ENCODE measurements at places on chromosomes 2 and 18.

DNA sequence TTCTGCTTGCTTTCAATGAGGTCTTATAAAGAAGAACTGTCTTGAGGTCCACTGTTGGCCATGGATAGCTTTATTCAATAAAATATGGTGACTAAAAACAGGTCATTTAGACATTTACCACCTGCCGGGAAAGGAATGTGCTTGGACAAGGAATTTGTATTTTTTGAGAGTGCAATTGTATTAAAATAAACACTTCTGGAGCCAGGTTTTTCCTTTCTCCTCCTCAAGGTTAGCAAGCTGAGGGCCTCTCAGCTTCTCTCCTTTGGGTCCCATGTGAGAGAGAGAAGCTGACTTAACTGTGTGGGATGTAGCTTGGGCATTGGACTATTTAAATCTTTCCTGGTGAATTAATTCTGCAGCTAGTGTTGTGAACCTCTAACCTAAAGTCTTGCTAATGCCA, 321.0 kb downstream of the MEIS1 start:
- DNase-seq = no peak

DNA sequence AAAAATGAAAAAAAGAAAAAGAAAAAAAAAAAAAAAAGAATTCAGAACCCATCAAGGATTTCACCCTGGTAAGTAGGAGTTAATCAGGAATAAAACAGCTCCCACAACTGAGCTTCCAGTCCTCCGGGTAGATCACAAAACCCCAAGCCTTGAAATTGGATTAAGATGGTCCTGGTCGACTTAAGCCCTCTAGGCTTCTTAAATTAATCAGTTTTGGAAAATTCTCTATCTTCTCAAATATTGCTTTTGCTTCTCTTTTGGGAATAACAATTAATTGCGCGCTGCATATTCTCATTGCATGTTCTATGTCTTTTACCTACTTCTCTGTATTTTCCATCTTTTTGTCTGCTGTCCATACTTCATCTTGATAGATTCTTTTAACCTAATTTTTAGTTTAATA, 348.0 kb upstream of the MEX3C start:
- DNase-seq = no peak

GRCh38 chr2:99217929-99218501, 37.0 kb downstream of the MRPL30 start:
- no peak for DNase-seq

DNA sequence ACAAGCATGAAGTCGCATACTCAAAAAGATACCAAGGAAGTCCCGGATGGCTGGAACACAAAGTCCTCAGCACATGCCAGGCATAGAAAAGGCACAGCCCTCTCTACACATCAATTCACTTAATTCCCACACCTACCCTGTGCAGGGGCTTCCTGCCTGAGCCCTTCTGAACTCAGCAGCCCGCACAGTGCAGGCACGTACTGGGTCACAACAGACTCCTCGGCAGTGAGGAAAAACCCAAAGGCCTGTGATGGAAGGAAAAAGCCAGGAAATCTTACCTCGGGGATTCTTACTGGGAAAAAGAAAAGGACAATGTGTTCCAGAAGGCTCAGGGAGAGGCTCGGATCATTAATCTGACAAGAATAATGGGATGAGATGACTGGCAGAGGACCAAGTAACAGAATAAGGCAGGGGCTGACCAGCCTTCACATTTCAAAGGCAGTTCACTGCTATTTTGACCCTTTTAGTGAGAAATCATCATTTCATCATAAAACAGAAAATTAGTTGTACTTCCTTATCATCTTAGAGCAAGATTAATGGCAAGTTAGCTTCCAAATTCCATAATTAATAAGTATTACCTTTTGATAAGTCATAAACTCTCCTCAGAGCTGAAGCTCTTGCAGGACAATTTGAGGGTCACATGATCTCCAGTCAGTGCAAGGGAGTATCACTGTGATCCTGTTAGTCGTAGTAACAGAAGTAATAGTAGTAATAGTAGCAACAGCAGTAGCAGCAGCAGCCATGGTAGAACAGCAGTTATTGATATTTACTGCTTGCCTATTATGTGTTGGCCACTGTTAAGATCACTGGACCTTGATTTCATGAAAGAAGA, 87.4 kb downstream of the STK39 start:
- no peak for DNase-seq

GRCh38 chr18:63979409-63979920, 9.6 kb downstream of the SERPINB8 start:
- peak; percentile 81 for DNase-seq

- DNase-seq = no peak
Measured at GRCh38 chr2:141835103-141835502, 295.7 kb downstream of the LRP1B start.

GRCh38 chr2:117785740-117786139, 28.8 kb upstream of the DDX18 start:
- DNase-seq = peak; percentile 59

GRCh38 chr18:78767648-78768071, 212.0 kb upstream of the SALL3 start:
- no peak for DNase-seq

DNA sequence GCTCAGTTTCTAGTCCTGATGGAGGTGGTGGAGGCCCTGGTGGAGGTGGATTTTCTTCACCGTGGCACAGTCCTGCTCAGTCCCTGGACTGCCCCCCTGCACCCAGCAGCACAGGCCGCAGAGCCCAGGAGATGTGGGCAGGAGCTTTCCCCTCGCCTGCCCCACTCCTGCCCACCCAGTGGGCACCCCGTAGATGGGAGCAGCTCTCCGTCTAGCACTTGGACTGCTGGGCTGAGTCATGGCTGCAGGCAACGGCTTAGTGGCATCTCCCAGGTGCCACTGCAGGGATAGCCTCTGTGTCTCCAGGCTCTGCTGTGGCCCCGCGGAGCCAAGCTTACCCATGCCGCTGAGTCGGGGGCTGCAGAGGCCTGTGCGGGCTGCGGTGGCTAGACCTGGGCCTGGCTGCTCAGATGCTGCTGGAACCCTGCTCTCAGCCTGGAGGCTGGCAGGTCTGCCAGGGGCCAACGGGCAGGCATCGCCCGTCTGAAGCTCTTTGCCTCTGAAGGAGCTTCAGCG, 92.3 kb upstream of the CTDP1 start:
- DNase-seq = no peak

DNA sequence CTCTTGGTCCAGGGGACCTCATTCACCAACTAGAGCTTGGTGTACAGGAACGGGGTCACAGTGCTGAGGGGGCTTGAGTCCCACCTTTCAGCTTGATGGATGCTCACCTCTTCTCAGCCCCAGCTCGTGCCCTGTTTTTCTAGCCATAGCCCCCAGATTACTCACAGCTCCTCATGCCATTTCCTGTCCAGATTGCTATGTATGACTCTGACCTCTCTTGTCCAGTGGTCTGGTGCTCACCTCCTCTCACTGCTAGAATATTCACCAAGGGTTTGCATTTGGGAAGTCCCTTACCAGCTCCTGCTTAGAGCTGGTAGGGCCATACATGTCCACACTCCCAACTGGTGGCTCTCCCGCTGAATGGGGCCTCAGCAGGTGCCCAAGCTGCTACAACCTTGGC, 5.9 kb downstream of the LBX2 start:
- no peak for DNase-seq

DNA sequence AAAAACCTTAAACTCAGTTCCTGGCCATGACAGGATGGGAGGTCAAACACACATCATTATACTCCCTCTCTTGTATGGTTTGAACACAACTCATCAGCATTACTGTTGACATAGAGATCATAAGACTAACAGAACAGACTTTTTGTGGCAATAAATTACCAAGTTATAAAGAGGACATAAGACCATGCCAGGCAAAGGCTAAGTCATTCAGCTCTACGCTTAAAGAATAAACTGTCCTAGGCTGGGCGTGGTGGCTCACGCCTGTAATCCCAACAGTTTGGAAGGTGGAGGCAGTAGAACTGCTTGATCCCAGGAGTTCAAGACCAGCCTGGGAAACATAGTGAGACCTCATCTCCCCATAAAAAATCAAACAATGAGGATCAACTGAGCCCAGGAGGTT, 16.4 kb downstream of the NLRC4 start:
- DNase-seq = no peak

GRCh38 chr2:167582619-167583018, 664.8 kb downstream of the STK39 start:
- DNase-seq = peak; percentile 51

GRCh38 chr2:223735035-223735640, 102.2 kb downstream of the AP1S3 start:
- DNase-seq = no peak

DNA sequence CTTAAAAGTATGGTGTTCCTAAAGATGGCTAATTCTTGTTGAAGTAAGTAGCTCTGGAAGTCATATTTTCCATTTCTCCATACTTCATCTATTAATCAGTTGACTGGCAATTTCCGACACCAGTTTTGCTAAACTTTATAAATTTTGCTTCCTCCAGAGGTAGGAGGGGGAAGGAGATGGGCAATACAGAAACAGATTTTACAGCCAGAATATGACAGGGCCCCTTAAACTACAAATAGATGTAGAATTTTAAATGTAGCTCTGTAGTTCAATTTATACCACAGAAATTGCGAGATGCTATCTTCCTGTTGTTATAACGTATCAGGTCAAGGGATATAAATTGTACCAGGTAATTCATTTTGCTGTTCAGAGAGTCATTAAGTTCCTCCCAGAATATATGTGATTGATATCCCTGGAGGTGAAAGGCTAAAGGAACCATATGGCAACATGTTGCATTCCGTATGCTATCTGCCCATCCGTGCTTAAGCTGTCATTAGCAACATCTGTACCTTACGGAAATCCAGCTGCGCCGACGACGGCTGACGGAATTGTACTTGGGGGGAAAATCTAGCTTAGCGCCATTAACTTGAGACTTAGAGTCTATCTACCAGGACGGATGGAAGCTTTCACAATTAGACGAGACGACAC, 8.4 kb upstream of the NR4A2 start:
- DNase-seq = no peak

- DNase-seq = no peak
Measured at GRCh38 chr2:191202881-191203397, 42.3 kb upstream of the MYO1B start.

GRCh38 chr2:180258041-180258537, 251.0 kb upstream of the CWC22 start:
- no peak for DNase-seq

- peak; percentile 96 for DNase-seq
Measured at GRCh38 chr18:6781142-6781714, 51.7 kb downstream of the ARHGAP28 start.

DNA sequence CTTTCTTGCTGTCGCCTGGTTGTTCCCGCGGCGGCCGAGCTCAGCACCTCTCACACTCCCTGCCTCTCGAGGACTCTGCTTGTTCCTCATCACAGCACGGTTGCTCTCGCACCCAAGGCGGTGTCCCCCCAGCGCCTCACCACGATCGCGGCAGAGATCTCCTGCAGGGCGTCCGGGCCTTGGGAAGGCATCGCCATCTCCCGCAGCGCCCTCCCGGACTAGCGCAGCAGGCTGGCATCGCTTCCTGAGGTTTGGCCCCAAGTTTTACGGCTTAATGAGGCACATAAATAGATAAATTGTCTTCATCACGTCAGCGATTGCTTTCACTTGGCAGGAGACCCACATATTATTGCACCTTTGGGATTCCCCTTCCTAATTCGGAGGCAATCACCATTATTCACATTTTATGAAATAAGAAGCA, 125.4 kb downstream of the RGPD3 start:
- no peak for DNase-seq

- peak; percentile 57 for DNase-seq
Measured at GRCh38 chr2:31812051-31812798, 198.6 kb downstream of the MEMO1 start.

GRCh38 chr2:109647636-109648035, 33.5 kb downstream of the SOWAHC start:
- peak; percentile 89 for DNase-seq
